NCI-H524 (cell line): ENCODE measurements at places on chromosomes 4 and X.
A peak's percentile ranks its signal among the peaks of the same experiment; 100 is the strongest.

- DNase-seq = peak; percentile 33
Observed at GRCh38 chrX:86154553-86154952, 6.3 kb downstream of the DACH2 start.

- DNase-seq = no peak
Observed at GRCh38 chr4:170610434-170610833, 520.7 kb upstream of the AADAT start.

GRCh38 chr4:121943941-121944340, 7.9 kb downstream of the TRPC3 start:
- no peak for DNase-seq

- DNase-seq = peak; percentile 0
Observed at GRCh38 chr4:100742045-100742444, 224.2 kb upstream of the EMCN start.

- no peak for DNase-seq
Observed at GRCh38 chr4:1834047-1834775, 21.7 kb downstream of the LETM1 start.

DNA sequence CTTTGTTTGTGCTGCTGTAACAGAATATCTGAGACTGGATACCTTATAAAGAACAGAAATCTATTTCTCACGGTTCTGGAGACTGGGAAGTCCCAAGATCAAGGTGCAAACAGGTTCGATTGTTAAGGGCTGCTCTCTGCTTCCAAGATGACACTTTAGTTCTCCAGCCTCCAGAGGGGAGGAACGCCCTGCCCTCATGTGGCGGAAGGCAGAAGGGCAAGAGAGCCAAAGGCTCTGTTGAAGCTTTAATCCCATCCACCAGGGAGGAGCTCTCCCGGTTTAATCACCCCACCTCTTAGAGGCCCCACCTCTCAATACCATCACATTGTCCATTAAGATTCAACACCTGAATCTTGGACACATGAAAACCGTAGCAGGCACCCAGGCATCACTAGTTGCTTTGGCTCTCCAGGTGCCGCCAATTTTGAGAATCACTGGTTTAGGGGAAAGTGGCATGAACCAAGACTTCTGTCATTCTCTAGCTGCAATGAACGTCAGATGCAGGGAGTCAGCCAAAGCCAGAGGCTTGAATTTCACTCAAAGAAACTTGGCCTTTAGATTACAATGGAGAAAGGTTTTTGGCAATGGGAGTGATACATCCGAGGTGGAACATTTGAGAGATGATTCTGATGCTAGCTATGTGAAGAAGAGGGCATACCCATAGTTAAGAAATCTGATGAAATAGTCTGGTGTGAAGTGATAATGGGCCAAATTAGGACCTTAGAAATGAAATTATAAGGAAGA, 15.7 kb downstream of the FHL1 start:
- peak; percentile 70 for DNase-seq

- DNase-seq = no peak
Observed at GRCh38 chr4:108690738-108691137, 40.3 kb downstream of the OSTC start.
